NCI-H69 (cell line): ENCODE measurements at places on chromosomes 1 and 21.

DNA sequence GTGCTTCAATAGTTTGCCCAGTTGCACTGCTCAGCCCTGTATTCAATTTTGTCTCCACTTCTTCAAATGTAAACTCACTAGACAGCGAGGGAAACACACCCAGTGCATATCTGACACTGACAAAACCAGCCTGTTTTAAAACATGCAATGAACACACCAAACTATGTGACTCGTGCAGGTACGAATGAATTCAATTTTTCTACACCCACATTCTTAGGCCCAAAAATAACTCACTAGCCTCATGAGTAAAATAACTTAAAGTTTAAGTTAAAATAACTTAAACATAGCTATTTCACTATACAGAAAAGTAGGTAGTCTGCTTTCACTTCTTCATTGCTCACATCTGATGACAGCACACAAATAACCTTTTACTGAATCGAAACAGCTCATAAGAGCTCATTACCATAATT is 21.1 kb downstream of the TTC13 start:
- no peak for DNase-seq

DNA sequence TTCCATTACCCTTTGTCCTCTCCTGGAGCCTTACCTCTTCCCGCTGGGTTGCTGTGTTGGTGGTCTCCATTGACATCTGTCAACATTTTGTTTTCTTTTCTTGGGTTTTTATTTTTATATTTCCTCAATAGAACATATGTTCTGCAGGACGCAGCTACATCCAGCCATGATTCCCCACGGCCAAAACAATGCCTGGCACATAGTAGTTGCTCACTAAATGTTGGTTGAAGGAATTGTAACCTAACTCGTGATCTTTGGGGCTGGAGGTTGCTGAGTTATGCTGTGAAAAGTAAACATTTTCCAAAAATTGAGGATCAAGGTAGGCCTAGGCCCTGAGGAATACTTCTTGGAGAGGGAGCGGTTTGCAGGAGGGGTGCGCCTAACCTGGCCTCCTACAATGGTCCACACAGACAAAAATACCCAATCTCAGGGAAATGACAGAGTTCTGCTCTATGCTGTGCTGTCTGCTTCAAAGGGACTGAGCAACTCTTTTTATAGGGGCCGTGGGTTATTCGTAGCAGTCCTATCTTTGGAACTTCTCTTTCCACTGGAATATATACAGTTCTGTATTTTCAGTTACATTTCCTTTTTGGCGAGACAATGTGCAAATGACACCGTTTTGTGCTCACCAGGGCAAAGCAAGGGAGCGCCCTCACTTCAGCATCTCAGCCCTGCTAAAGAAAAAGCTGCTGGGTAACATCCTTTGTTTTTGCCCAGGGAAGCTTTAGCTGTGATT is 1.4 kb downstream of the PDPN start:
- DNase-seq = no peak

GRCh38 chr1:186234976-186235686 is 139.9 kb downstream of the TPR start:
- DNase-seq = no peak

- DNase-seq = no peak
These were observed 274.9 kb upstream of the NR5A2 start for GRCh38 chr1:199752688-199753027.

DNA sequence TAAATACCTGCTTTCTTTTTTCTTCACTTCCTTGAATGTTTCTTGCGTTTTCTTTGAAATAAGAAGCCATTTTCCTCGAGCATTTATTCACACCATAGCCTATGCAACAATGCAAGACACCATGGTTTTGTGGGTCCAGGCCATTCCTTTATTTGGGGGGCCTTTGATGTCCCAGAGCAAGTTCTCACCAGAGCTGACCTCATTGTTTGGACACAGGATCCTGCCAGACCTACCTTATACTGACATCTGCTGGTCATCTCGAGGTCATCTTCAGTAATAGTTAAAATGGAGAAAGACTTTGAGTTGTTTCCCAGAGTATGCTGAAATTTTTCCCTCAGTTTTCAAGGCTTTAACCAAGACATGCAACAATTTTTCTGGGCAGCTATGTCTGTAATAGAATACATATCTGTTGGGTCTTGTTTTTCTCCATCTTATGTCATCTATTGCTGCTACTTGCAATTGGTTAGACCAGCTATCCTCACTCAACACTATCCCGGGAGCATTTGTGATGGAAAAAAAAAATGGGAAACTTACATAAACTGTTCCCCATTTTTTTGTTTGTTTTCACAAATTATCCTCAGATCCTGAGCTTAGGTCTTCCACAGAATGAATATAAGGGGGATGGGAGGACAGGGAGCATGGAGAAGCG is 34.0 kb upstream of the BACE2 start:
- DNase-seq = peak; percentile 67

GRCh38 chr1:119366424-119366823 is 2.2 kb upstream of the HAO2 start:
- no peak for DNase-seq

GRCh38 chr1:30642391-30643120 is 80.8 kb downstream of the MATN1 start:
- DNase-seq = no peak

DNA sequence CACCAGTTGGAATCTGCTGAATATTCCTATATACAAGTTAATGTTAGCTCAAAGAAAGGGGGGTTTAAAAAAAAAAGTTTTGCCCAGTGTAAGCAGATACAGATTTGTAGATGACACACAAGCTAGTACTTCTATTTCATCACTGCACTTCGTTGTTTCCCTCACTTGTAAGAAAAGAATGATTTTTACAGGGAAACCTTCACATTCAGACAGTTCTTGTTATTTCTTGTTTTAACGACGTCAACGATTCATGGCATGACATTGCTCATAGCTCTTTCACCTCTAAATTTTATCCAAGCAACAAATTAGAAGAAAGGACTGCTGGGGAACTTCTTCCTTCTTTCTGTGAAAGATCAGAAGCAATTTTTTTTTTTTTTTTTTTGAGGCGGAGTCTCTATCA is 25.7 kb upstream of the C1orf105 start:
- DNase-seq = no peak

DNA sequence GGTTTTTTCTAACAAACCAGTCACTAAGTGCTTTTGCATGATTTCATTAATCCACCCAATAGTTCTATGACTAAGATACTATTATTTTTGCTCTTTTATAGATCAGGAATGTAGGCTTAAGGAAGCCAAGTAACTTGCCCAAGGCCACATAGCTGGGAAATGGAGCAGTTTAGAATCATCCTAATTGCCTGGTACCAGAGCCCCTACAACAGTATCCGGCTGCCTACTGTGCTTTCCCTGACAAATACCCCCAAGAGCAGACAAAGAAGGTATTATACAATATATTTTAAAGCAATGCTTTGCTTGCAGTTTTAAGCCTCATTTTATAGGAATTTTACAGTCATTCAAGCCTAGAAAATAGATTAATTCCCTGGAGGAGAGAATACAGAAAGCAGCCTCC is 45.5 kb upstream of the RASAL2 start:
- no peak for DNase-seq

DNA sequence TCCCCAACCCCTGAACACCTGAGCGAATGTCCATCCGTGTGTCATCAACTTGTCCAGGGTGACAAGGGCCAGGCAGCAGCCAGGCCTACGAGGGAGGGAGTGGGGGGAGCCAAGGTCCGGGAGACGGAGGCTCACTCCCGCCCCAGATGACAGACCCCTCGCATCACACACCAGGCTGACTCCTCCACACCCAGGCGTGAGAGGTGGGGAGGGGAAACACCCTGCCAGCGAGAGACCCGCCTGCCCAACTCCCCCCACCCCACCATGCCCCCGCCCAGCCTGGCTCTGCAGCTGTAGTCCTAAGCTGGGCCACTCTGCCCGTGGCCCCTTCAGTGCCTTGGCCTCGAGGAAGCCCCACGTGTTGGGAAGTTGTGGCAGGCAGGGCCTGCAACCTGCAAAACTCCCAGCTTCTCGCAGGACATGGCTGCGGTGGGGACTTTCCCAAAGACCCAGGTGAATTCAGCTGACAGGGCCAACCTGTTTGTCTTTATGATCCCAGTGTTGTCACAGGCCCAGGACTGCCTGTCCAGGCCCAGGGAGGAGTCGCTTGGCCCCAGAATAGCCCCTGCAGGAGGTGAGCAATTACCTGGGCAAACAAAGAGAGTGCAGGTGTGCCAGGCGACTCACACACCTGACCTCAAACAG is 62.9 kb downstream of the RIPK4 start:
- DNase-seq = peak; percentile 90

DNA sequence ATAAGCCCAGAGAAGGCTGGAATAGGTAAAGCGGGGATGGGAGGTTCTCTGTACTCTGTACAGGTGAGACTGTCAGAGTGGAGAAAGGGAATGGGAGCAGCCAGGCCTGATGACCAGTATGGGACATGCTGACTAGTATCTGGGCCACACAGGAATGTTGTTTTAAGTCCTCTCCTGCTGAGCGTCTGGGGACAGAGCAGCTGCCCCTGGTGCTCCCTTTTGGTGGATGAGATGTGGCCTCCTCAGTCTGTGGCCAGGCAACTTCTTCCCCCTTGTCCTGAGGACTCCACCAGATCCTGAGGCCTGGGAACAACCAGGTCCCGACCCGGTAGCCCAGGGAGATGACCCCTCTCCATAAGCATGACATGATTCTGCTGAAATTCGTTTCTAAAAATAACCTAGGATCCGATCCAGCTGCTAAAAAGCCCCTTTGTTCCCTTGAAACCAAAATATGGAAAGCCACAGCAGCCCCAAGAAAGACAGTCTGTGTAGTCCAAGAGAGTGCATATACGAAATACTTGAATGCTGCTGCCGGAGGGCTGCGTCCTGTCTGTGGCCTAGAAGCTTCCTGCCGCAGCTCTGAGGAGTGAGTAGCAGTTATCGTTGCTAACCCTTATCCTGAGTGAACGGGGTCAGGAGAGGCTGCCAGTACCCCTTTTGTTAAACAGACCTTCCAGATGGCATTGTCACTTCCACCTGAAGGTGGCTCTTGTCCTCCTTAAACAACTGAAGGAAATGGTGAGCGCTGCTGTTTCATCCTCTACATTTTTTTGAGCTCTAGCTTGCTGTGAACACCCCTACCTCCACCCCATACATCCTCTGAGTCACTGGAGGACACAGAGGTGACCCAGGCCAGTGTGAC is 47.1 kb downstream of the ATP2B4 start:
- peak; percentile 45 for DNase-seq

GRCh38 chr1:78641558-78641957 is 8.1 kb upstream of the IFI44 start:
- no peak for DNase-seq

GRCh38 chr21:38869196-38869595 is 63.5 kb downstream of the ETS2 start:
- no peak for DNase-seq

- peak; percentile 68 for DNase-seq
These were observed 43.0 kb upstream of the TARDBP start for GRCh38 chr1:10969267-10969970.

DNA sequence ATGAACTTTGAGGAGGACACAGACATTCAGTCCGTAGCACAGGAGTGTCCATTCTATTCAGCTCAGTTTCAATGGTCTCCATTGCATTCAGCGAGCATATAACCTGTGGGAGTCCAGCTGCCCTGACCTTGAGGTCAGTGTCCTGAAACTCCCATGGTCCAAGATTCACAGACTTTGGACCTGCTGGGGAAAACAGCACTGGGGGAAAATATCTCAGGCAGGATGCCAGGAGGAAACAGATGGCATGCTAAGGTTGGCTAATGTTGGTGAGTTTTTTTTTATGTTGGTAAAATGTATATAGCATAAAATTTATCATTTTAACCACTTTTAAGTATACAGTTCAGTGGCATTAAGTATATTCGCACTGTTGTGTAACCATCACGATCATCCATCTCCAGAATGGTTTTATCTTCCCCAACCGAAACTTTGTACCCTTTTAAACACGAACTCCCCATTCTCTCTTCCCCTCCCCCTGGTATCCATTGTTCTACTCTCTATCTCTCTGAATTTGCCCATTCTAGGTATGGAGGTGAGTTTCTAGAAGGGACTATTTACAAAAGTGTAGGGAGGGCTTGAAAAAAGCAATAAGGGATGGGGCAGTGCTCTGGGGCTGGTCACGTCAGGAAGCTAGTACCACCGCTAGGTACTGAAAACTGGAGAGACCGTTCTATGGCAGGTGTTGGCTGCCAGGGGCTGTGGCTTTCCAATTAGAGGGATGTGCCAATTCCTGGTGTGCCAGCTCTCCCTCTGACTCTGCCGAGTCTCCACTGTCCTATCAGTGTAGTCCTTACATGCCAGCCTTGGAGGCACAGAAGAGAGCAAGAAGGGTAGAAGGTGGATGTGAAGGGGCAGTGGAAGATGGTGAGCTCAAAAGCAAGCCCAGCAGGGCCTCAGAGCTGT is 85.3 kb downstream of the FOXD2 start:
- DNase-seq = peak; percentile 80

DNA sequence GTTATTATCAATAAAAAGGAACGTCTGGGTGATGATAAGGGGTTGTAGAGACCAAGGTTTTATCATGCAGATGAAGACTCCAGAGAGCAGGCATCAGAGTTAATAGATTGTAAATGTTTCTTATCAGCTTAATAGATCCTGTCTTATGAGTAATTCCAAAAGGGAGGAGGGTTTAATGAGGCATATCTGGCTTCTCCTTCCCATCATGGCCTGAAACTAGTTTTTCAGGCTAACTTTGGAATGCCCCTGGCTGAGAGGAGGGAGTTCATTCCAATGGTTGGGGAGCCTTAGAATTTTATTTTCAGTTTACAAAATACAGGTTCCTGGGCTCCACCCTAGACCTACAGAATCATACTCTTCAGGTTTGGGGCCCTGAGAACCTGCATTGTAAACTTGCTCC is 13.5 kb downstream of the PLA2G2D start:
- no peak for DNase-seq

GRCh38 chr1:204079608-204079999 is 6.7 kb downstream of the SOX13 start:
- peak; percentile 64 for DNase-seq

DNA sequence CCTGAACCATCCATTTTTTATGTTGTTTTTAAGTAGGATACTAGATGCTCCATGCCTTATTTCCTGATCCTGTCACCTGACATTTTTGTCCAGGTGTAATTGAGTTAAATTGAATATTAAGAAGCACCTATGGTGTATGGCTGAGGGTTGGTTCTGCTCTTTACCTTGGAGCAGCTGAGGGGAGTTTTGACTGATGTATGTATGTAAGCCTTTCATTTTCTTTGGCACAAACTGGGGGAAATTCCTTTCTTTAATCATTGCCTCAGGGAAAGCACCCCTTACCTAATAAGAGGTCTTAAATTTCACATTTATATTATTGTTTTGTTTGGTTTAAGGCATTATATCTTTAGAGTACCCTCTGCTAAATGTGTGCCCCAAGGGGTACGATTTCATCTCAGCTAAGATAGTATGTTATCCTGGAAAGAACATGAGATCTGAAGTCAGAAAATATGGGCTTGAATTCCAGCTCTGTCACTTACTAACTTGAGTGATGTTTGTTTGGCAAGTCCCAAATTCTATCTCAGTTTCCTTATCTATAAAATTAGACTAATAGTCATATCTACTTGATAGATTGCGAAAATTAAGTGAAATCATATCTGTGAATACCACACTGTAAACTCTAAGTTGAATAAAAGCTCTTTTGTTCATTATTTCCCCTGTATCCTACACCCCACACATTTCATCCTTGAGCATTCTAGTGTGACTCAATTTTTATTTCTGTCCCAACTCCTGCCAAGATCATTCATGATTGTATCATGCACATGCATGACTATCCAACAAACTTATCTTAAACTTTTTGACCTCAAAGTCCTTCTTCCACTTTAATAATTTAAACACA is 57.7 kb upstream of the NUF2 start:
- DNase-seq = peak; percentile 11

- DNase-seq = no peak
These were observed 165.3 kb downstream of the COL24A1 start for GRCh38 chr1:85991261-85991660.

- peak; percentile 30 for DNase-seq
These were observed 292.2 kb downstream of the SMYD3 start for GRCh38 chr1:246214708-246215509.

- peak; percentile 77 for DNase-seq
These were observed 218.0 kb upstream of the GALNT2 start for GRCh38 chr1:229848752-229849677.
